ENCODE measurements at places on chromosomes 1 and 21. TPM values are rescaled to one million over a fixed set of nuclear protein-coding genes. Genes with fewer than 3 reads are reported as not detected.

DNA sequence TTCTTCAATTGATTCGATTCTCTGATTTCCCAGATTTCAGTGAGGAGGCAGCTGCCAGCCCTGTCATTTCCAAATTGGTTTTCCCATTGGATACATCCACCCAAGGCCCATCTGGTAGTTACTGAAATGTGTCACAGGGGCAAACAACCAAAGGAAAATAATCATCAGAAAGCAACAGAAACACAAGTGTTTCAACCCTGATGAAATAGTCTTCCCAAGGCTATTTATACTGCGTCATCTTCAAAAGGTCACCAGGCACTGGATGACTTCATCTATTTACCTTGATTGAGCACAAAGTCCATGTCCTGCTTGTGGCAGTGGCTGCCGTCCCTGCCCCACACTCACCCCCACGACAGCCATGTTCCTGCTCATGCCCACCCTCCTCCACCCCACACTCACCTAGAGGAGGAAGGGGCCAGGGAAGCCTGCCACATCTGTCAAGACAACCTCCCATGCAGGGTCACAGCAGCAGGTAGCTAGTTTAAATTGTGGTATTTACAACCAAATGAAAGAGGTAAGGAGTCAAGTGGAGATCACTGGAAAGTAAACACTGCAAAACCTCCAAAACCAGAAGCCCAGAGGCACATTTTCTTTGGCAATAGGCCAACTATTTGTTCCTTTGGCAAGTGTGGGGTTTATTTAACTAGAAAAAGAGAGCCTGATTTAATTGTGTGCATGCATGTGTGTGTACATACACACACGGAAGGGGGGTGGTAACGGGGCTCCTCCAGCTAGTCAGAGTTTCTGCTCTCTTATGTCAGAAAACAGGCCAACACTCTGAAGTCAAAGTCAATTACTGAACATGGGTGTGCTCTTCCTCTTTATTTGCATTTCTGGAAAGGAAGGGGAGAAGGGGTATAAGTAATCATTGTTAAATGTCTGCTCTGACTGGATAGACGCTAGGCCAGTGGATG lies 49.5 kb upstream of the RAB4A start:
- H3K36me3 ChIP-seq = no peaks in the 10 kb centered on the region
- H3K27ac ChIP-seq = no peak overlapping the region
- H3K4me3 ChIP-seq = no peak overlapping the region
- H3K4me1 ChIP-seq = no peaks in the 10 kb centered on the region
- no peak for DNase-seq
- H3K27me3 ChIP-seq = no peaks in the 10 kb centered on the region

The GUCA2B gene
- total RNA-seq = not detected

The LRRC3 gene
- total RNA-seq = 3.1 TPM

DNA sequence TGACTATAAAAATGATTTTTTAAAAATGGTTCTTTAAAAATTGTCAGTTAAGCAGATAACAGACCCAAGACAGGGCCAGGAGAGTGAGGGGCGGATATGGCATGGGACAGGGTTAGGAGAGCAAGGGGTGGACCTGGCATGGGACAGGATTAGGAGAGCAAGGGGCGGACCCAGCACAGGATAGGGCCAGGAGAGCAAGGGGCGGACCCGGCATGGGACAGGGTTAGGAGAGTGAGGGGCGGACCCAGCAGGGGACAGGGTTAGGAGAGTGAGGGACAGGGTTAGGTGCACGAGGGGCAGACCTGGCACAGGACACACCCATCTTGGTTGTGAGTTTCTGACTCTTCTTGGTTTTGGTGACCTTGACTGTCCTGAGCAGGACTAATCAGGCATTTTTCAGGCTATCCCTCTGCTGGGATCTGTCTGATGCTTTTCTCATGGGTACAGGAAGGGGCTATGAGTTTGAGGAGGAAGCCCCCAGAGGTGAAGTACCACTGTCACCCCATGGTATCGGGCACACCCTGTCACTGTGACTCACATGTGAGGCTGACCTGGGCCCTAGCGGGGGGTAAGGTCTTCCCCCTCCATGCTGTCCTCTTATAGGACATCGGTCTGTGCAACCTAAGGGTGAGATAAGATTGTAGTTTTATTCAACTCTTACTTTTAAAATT lies 159.0 kb upstream of the COL6A1 start:
- H3K27me3 ChIP-seq = no peaks in the 10 kb centered on the region
- H3K36me3 ChIP-seq = no peaks in the 10 kb centered on the region
- H3K27ac ChIP-seq = no peak overlapping the region
- DNase-seq = no peak
- peaks cover 13% of the 10 kb centered on the region for H3K4me1 ChIP-seq
- no peak overlapping the region for H3K4me3 ChIP-seq

The KRTAP12-2 gene
- total RNA-seq = 1.8 TPM

DNA sequence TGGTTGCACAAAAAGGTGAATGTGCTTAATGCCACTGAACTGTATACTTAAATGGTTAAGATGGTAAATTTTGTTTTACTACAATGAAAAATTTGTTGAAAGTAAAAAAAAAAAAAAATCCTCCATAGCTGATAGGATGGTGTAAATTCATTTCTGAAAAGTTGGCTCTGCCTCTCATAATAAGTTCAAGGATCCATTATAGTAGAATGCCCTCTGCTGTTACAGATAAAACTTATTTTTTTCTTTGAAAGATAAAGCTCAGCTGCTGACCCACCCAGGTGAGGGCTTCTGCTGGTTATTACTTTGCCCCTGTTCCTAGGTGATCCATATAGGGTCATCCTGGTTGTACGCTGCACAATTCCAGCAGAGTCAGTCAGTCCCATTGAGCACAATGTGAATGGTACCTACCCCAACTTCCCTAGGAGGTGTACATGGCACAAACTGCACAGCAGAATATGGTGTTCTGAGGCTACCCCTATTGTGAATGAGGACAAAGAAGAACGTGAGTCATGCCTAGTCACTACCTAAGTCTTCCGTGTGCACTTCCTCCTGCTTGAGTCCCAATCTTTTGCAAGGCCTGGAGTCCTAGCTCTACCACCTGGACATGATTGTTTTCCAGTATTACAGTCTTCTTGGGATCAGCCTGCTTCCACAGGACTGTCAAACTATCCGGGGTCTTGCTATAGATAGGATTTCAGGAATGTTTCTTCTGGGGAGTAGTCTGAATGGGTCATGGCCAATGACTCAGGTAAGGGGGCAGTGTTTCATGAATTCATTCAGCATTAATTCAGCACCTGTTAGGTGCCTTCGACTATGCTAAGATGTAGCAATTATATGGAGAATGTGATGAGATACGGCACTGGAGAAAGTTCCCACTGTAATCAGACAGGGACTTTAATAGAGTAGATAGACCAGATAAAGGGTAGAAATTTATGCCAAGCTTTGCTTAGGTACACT lies 20.8 kb upstream of the CD5L start:
- H3K27me3 ChIP-seq = peaks cover 54% of the 10 kb centered on the region
- no peak overlapping the region for H3K27ac ChIP-seq

- no peak overlapping the region for H3K4me3 ChIP-seq
- DNase-seq = no peak
- no peaks in the 10 kb centered on the region for H3K36me3 ChIP-seq
- H3K27ac ChIP-seq = no peak overlapping the region
- H3K4me1 ChIP-seq = no peaks in the 10 kb centered on the region
- peaks cover 86% of the 10 kb centered on the region for H3K27me3 ChIP-seq
These were observed 68.1 kb upstream of the ARHGEF16 start for GRCh38 chr1:3386205-3387002.

GRCh38 chr21:16082038-16082816 lies 352.4 kb downstream of the USP25 start:
- no peak overlapping the region for H3K4me3 ChIP-seq
- no peaks in the 10 kb centered on the region for H3K36me3 ChIP-seq
- H3K27ac ChIP-seq = no peak overlapping the region
- no peaks in the 10 kb centered on the region for H3K4me1 ChIP-seq
- peak; percentile 33 for DNase-seq
- no peaks in the 10 kb centered on the region for H3K27me3 ChIP-seq

Data from A673 (cell line).